ENCODE measurements at places on chromosomes 2 and 18.

DNA sequence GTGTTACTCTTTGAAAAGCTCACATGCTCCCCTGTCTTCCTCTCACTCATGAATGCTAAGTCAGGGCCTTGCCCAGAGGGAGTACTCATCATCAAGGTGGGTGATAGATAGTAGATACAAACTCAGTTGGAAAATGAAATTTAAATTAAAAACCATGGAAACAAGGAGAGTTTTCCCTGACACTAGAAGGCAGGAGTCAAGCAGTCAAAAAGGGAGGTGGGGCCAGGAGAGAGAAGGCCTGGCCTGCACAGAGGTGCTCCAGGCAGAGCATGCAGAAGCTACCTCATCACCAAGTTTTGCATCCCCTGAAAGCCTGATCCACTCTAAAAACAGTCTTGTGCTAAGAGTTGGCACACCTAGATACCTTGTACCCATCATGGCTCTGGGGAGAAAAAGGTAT, 143.7 kb downstream of the MYO5B start:
- H3K4me1 ChIP-seq: no peaks in the 10 kb centered on the region
- no peak for DNase-seq
- no peak overlapping the region for H3K4me3 ChIP-seq
- H3K27ac ChIP-seq: no peak overlapping the region

GRCh38 chr2:17911491-17912260, 33.2 kb downstream of the KCNS3 start:
- no peaks in the 10 kb centered on the region for H3K36me3 ChIP-seq
- H3K4me1 ChIP-seq: peaks cover 7% of the 10 kb centered on the region
- no peaks in the 10 kb centered on the region for H3K27me3 ChIP-seq
- DNase-seq: no peak
- no peak overlapping the region for H3K4me3 ChIP-seq

GRCh38 chr18:75200605-75201280, 8.2 kb downstream of the PTGR3 start:
- H3K36me3 ChIP-seq: peaks cover 29% of the 10 kb centered on the region
- no peak overlapping the region for H3K4me3 ChIP-seq
- no peak overlapping the region for H3K27ac ChIP-seq
- peaks cover 5% of the 10 kb centered on the region for H3K4me1 ChIP-seq

DNA sequence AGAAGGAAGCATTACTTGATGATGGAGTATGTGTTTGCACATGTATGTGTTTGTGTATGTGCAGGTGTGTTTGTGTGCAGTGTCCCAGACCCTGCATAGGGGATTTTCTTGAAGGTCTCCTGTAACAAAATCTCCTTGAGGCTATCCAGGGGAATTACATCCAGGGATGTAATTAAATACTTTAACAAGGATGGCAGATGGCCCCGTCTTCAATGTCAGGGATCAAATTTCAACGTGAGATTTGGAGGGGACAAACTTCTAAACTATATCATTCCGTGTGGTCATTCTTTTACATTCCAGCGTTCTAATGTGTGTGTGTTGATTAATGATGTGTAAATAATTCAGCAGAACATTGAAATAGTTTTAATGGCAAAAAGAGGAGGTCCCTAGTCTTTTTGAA, 3.3 kb downstream of the UGT1A9 start:
- H3K4me1 ChIP-seq: no peaks in the 10 kb centered on the region
- DNase-seq: no peak
- no peaks in the 10 kb centered on the region for H3K36me3 ChIP-seq
- no peak overlapping the region for H3K4me3 ChIP-seq
- no peaks in the 10 kb centered on the region for H3K27me3 ChIP-seq

DNA sequence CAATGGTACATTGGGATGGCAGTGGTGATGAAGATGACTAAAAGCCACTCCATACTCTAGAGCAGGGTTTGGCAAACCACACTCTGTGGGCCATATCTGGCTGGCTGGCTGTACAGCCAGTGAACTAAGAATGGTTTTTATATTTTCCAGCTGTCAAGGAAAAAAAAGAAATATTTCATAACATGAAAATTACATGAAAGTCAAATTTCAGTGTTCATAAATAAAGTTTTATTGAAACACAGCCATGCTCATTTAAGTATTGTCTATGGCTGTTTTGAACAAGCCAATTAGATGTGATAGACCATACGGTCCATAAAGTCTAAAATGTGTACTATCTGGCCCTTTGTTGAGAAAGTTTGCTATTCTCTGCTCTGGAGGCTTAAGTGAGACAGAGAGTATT, 1.5 kb downstream of the TTC21B start:
- H3K36me3 ChIP-seq: peaks cover 48% of the 10 kb centered on the region
- H3K27ac ChIP-seq: no peak overlapping the region
- no peak for DNase-seq
- no peaks in the 10 kb centered on the region for H3K27me3 ChIP-seq

Measured in neuronal stem cell (in vitro differentiated cells).